ENCODE measurements at places on chromosomes 2 and 18.

- peak; percentile 63 for DNase-seq
These were observed 15.0 kb downstream of the KCNJ13 start for GRCh38 chr2:232761301-232761907.

- no peak for DNase-seq
These were observed 104.2 kb upstream of the ODC1 start for GRCh38 chr2:10552220-10552870.

DNA sequence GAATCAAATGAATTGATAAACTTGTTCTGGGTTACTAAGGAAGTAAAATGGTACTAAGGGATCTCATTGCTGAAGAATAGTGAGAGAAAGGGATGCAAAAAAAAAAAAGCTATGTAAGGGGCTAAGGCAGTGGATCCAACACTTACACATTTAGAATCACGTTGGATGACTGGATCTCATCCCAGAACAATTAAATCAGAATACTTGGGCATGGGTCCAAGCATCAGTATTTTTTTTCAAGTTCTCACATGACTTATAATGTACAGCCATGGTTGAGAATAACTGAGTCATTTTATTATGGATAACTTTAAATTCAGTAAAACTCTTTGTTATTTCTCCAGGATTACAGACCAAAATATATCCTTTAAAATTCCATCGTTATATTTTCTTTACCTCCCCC, 8.5 kb downstream of the DSC1 start:
- DNase-seq: no peak

DNA sequence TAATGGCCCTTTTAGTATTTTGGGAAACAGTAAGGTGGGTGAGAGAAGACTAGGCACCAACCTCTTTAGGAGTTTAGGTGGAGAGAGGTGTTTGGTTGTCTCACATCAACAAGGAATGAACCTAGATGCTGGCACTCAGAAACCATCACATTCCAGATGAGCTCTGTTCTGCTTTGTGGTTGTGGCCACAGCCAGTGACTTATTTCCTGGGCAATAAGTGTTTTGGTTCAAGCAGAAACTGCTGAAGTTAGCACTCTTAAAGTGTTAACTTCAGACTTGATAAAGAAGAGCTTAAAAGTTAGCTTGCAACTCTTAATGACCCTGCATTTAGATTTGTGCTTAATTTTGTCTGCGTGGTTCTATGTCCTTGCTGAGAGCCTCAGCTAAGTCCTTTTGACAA, 929.2 kb downstream of the SLC4A3 start:
- peak; percentile 83 for DNase-seq

Data from iris pigment epithelial cell (primary cell).